DND-41 (cell line): ENCODE measurements at places on chromosomes 2 and 18.

DNA sequence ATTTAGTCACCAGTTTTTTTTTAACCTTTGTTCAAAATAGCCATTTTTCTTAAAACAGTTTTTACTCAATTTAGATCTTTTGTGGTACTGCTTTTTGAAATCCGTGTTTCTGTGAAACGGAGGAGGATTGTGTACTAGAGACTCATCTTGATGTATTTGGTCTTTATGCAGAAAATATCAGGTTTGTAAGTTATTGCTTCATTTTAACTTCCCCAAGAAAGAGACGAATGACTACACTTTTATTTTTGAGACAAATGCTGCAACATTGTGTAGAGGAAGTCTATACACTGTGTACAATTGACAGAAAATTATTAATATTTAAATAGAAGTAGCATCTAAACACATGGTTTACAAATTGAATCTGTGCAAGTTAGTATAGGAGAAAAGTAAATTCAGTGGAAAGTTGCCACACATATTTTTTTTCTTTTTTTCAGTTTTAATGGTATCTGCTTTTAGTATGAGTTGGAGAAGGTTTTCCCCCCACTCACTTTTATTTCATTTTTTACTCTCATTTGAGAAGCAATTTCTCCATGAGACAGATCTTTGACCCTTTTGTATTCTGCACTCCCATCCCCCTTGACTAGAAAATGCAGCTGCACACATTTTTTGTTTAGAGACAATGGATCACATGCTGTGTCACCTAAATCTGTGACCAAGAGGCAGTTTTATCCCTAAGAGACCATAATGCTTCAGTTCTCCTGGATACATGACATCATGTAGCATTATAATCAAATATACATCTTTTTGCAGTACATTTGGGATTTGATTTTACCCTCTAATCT lies 200.8 kb upstream of the STON1 start:
- no peak for DNase-seq

DNA sequence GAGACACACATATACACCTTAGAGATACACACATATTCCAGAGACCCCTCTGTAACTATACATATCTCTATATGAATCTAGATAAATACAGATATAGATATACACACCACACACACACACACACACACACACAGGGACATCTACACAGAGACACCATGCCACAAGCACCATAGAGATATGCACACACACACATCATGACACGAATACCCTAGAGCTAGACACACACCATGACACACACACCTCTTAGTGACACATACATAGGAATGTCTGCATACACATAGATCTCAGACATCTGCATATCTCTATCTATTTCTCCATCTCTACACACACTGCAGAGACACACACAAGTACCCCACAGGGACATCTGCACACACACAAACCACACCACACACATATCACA lies 270.0 kb downstream of the CYRIA start:
- no peak for DNase-seq

- no peak for DNase-seq
These were observed 53.6 kb upstream of the RNF152 start for GRCh38 chr18:61946449-61946848.

DNA sequence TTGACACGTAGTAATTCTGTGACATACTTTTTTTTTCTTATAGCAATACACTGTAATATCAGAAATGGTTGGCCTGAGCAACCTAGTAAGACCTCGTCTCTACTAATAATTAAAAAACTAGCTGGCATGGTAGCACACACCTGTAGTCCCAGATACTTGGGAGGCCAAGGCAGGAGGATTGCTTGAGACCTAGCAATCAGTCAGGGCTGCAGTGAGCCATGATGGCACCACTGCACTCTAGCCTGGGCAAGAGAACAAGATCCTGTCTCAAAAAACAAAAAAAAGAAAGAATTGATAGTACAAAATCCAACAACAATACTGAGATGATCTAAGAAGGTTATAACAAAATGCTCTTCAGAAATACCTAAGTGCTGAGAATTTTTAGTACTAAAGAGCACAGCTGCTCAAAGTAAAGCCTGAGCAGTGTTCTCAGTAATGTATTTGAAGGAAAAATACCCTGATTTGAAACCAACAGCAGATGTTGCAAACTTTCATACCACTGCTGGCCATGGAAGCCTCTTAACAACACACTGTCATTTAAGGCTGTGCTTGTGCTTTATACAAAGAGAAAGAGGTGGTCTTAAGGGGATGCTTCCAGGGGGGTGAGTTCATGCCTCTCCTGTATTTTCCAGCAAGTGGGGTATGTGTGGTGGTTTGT lies 132.6 kb upstream of the CDCA7 start:
- DNase-seq, result no peak

DNA sequence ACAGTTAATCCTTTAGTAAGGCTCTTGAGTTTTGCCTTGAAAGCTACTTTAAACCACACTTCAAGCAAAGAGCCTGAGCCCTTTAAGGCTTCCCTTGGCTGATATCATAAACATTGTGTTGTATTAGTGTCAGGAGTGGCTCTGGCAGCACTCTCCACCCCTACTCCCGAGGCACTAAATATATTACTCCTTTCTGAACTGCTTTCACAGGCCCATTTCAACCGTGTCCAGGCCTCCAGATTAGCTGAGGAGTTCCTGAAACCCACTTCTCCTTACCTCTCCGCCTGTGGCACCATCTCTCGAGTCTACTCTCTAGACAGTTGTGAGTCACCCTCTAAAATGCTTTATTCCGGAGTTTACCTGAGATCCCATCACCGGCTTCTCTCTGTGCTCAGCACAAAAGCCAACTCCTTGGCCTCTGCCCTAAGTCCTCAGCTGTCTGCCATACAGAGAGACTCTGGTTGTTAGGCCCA lies 14.4 kb upstream of the STON1 start:
- no peak for DNase-seq

DNA sequence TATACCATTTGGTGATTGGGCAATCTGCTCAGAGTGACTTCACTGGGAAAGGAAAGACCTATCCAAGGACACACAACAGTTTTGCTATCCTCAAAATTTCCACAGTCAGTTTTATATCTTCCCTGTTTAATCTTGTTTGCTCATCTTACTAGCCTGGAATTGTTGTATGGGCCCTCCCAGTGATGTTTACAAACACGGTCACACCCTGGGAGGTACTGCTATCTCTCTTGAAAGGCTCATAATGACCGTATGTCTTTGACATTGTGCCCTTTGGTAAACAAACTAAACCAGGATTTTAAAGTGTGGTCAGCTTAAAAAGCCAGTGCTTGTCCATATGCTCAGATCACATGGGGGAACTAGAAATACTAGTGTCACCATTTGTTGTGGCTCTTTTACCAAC lies 277.0 kb downstream of the CDH2 start:
- no peak for DNase-seq

DNA sequence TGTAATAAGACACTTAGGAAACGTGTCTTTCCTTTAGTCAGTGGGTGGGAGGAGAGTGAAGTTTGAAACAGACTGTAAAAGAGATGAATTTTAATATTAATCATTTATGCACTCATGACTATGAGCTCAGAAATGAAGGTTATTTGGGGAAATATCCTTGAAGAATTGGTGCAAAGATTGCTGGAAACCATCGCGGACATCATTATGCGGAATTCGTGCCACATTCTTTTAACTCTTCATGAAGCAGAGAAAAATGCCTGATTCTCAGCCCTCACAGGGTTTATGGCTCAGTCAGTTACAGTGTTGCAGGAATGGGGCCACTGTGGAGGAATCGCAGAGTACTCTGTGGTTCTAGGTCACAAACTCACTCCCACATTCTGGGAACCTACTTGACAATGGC lies 109.7 kb downstream of the RGPD3 start:
- no peak for DNase-seq

GRCh38 chr2:102986826-102987490 lies 225.1 kb downstream of the TMEM182 start:
- no peak for DNase-seq

DNA sequence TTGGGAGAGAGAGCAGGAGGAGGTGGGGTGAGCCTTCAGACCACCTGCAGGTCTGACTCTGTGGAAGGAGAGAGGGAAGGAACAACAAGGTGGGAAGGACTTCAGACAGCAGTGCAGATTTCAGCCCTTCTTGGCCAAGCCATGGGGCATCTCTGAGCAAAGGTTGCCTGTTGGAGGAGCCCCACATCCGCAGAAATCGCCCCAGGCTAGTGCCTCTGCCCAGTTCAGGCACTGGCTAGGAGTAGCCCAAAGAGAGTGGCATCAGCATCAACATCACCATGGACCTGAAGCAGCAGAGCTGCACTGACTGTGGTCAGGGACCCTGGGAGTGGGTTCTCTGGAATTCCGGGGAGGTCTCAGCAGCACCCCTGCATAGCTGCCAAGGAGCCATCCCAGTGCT lies 10.2 kb downstream of the GPR55 start:
- no peak for DNase-seq

DNA sequence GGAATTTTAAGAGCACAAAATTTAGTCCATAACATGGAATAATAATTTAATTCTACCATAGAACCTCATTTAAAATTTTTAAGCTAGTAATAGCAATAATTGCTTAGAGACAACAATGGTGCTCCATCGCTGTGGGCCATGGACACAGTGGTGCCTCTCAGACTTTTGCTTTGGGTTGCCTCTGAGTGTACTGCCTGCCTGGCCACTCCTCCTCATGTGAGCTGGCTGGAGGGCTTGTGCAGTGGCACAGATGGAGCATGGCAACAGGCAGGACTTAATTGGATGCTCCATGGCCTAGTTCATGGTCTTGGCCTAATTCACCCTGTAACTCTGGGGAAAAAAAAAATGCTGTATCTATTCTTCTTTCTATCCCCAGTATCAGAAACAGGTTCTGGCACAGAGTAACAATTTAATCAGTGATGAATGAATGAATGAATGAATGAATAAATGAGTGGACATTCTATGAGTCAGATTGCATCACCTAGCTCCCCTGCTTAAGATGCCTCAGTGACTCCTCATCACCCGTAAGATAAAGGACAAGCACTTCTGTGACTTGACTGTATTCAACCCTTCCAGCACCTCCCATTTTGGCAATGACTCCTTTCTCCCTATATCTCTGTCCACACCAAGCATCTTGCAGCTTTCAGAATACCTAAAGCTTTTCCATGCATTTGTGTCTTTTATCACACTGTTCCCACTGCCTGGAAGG lies 211.8 kb upstream of the SLC14A2 start:
- DNase-seq, result no peak

DNA sequence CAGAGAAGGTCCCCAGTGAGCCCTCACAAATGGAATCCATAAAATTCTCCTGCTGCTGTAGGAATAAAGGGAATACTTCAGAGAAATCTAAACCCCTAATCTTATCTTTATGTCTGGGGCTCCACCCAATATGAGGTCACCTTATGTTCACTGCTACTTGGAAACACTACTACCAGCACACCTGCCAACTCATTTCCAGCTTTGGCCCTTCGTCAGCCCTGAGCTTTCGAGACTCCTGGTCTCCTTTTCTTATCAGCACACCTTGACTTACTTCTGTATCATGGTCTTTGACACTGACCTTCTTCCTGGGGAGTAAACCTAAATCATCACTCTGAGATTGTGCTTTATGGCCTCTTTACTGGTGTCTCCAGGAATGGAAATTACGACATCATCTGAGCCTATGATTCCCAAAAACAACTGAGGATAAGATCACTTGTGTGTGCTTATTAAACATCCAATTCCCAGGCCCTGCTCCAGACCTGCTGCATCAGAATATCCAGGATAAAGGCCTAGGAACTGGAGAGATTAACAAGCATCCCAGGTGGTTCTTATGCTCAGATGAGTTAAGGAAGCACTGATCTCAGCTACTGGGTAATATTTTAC lies 22.2 kb upstream of the ASNSD1 start:
- DNase-seq, result no peak

DNA sequence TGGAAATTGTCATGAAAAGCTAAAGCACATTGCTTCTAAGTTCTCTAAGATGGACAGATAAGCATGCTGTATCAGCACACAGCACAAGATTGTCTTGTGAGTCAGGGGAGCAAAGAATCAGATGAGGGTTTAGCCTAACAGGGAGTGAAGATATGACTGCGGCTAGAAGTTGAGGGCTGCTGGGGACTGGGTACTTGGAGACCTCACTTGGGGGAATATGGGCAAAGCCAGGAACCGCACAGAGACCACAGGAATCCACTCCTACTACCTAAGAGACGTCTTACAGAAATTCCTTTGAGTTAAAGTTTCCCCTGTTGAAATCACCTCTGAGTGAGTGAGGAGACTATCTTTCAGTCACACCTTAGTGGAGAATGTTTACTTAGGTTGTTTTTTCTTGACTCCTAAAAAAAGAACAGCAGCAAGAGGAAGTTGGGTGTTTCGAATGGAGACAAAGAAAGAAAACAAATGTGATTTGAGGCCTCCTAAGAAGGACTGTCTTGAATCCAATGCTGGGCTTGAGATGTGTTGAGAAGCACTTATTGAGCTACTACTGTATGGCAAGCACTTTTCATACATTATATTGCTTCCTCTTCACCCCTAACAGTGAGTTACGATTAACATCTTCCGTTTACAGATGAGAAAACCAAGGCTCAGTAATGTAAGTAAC lies 100.7 kb downstream of the ANKRD44 start:
- DNase-seq, result no peak

DNA sequence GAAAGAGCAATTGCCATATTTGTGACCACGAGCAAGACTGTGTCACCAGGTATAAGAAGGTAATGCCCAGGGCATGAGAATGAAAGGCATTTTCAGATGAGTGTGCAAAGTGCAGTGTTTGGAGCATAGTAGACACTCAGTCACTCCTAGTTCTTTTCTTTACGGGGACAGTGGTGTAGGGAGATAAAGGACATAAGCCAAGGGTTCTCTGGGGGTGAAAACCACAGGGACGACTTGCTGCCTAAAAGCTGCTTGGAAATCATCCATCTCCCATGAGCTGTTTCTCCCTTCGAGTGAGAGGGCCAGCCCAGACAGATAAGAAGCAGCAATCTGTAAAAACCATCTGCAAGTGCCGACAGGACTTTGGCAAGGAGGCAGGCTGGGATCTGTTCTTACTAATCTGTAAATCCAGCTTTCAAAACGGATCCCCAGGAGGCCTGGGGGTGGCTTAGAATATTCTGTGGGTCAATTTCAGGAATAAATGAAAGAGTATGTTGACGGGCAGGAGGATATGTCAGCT lies 221.6 kb downstream of the LPIN1 start:
- DNase-seq, result no peak

GRCh38 chr2:240374085-240374907 lies 61.2 kb upstream of the GPC1 start:
- no peak for DNase-seq

GRCh38 chr2:85160966-85161960 lies 28.1 kb downstream of the TCF7L1 start:
- DNase-seq, result no peak

- no peak for DNase-seq
These were observed 122.9 kb downstream of the LCLAT1 start for GRCh38 chr2:30569946-30570345.

DNA sequence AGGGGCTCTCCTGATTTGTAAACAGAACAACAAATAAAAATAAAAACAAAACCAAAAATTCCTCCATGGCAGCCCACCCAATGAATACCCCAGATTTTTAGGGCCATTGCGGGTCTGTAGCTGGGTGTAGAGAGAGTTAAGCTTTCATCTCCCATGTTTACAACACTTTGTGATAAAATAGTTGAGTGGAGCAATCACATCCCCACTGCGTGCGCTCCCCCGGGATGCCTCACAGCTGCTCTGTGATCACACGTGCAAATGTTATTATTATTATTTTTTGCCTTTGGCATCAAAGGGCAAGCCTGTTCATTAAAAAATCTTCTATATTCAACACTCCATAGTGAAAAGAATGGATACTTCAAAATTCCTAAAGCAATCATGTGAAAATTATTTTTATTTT lies 118.0 kb downstream of the MBP start:
- DNase-seq, result no peak
